Thyroid gland (tissue), 4 donors: ENCODE measurements at places on chromosomes 7 and 10.

- no peak for DNase-seq
Measured at GRCh38 chr10:28619455-28619854, 57.9 kb upstream of the BAMBI start.

DNA sequence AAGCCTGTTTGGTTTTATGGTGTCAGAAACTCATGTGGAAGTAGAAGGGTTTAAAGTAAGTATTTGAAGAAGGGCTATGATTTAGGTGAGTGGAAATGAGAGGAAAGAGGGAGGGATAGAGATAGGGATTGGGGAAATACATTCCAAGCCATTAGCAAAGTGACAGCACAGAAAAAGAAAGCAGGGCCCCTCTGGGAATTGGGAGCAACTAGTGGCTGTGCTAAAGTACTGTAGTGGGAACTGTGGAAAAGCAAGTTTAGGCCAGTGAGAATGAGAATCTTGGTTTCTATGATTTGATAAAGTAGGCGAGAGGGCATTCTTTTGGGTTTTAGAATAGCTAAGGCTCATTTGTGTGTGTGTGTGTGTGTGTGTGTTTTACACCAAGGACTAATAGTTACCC, 5.0 kb downstream of the PRKG1 start:
- no peak for DNase-seq

DNA sequence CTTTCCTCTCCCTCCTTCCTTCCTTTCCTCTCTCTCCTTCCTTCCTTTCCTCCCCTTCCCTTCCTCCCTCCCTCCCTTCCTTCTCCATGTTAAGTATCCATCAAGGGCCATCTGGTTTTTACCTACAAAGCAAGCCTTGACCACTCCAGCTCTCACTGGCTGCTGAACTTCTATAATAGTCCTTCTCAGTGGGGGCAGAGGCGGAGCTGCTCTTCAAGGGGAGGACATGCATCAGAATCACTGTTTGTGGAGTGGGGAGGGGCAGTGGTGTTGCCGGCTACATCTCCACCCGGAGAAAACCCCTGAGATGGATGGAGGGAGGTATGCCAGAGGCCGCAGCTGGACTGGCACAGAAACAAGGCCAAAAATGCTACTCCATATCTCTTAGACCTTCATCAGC, 25.9 kb downstream of the LAMB1 start:
- DNase-seq = no peak

GRCh38 chr7:24574386-24574785, 1.1 kb downstream of the PALS2 start:
- DNase-seq = peak; percentile 23

GRCh38 chr10:127548022-127548421, 1.1 kb upstream of the NPS start:
- no peak for DNase-seq
